Ascending aorta (tissue), 2 donors: ENCODE measurements at places on chromosomes 2 and 18. TPM values are rescaled to one million over a fixed set of nuclear protein-coding genes. Genes with fewer than 3 reads are reported as not detected.

The TUBB6 gene
- 800 TPM for total RNA-seq

The FBXO15 gene
- total RNA-seq: not detected

The GPBAR1 gene
- not detected for total RNA-seq

GRCh38 chr2:88187927-88188326, 17.8 kb downstream of the THNSL2 start:
- no peaks in the 10 kb centered on the region for H3K4me1 ChIP-seq
- no peak overlapping the region for H3K4me3 ChIP-seq
- H3K36me3 ChIP-seq: peaks cover 8% of the 10 kb centered on the region
- no peak for DNase-seq
- no peak overlapping the region for H3K27ac ChIP-seq

- no peaks in the 10 kb centered on the region for H3K27me3 ChIP-seq
- H3K4me3 ChIP-seq: no peak overlapping the region
- no peaks in the 10 kb centered on the region for H3K36me3 ChIP-seq
- peaks cover 4% of the 10 kb centered on the region for H3K4me1 ChIP-seq
These were observed 54.1 kb downstream of the TAF1B start for GRCh38 chr2:9897331-9897737.

DNA sequence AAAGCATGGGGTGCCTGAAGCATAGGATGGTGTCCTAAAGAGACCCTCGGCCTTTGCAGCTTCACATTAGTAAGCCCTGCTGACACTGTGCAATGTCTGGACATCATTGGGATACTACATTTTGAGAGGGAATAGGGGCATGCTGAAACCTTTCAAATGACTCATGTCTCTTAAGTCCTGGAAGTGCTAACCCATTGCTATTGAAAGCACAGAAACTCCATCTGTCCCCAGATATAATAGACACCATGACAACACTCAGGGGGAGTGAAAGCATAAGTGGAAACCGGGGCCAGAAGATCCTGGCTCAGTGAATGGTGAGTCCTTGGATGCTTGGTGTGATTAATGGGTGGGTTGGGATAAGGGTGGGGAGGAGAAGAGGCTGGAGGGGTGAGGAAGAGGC, 595.5 kb upstream of the ID2 start:
- DNase-seq: no peak
- H3K27me3 ChIP-seq: no peaks in the 10 kb centered on the region
- H3K36me3 ChIP-seq: no peaks in the 10 kb centered on the region
- no peak overlapping the region for H3K4me3 ChIP-seq
- no peak overlapping the region for H3K27ac ChIP-seq
- no peaks in the 10 kb centered on the region for H3K4me1 ChIP-seq

DNA sequence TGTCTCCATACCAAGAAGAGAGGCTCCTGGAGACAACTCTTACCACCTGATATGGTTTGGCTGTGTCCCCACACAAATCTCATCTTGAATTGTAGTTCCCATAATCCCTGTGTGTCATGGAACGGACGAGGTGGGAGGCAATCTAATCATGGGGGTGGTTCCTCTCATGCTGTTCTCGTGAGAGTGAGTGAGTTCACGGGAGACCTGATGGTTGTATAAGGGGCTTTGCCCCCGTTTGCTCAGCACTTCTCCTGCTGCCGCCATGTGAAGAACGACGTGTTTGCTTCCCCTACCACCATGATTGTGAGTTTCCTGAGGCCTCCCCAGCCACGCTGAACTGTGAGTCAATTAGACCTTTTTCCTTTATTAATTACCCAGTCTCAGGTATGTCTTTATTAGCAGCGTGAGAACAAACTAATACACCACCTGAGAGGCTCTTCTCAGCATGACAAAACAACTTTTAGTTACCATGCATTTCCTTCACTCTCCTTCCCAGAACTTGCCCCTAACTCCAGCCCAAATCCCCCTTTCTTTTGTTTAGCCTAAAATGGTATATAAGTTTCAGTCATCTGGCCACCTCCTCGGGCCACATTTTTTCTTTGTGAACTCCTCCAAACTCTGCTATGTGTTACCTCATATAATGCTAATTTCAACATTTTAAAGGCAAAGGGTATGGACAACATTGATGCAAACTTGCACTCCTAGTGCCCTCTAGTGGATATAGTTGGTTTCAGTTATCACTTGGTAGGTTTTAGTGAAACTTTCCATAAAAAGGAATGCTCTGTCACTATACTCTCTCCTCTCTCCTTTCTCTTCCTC, 58.6 kb upstream of the SLC25A52 start:
- H3K4me3 ChIP-seq: no peak overlapping the region
- no peaks in the 10 kb centered on the region for H3K27me3 ChIP-seq
- H3K27ac ChIP-seq: no peak overlapping the region

- peak overlapping the region; percentile 30 for H3K27ac ChIP-seq
- H3K4me1 ChIP-seq: peaks cover 5% of the 10 kb centered on the region
- no peak overlapping the region for H3K4me3 ChIP-seq
- no peak for DNase-seq
These were observed 23.4 kb upstream of the UGP2 start for GRCh38 chr2:63818271-63818670.

GRCh38 chr18:70448588-70448987, 159.7 kb downstream of the SOCS6 start:
- no peak for DNase-seq
- no peaks in the 10 kb centered on the region for H3K4me1 ChIP-seq
- no peaks in the 10 kb centered on the region for H3K36me3 ChIP-seq
- no peaks in the 10 kb centered on the region for H3K27me3 ChIP-seq
- no peak overlapping the region for H3K27ac ChIP-seq
